ENCODE measurements at places on chromosomes 2 and 18. TPM values are rescaled to one million over a fixed set of nuclear protein-coding genes. Genes with fewer than 3 reads are reported as not detected.

DNA sequence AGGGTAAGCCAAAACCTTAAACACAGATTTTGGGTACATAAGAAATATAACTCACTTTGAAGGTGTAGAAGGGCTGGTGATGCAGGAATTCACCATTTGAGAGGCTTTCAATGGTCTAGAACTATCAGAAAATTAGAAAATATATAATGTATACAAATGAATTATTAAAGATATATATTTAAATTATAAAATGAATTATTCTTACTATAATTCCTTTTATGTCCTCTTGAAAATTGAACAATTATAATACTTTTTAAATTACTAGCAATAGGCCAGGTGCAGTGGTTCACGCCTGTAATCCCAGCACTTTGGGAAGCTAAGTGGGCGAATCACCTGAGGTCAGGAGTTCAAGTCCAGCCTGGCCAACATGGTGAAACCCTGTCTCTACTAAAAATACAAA is 60.7 kb downstream of the VIL1 start:
- DNase-seq, result no peak

DNA sequence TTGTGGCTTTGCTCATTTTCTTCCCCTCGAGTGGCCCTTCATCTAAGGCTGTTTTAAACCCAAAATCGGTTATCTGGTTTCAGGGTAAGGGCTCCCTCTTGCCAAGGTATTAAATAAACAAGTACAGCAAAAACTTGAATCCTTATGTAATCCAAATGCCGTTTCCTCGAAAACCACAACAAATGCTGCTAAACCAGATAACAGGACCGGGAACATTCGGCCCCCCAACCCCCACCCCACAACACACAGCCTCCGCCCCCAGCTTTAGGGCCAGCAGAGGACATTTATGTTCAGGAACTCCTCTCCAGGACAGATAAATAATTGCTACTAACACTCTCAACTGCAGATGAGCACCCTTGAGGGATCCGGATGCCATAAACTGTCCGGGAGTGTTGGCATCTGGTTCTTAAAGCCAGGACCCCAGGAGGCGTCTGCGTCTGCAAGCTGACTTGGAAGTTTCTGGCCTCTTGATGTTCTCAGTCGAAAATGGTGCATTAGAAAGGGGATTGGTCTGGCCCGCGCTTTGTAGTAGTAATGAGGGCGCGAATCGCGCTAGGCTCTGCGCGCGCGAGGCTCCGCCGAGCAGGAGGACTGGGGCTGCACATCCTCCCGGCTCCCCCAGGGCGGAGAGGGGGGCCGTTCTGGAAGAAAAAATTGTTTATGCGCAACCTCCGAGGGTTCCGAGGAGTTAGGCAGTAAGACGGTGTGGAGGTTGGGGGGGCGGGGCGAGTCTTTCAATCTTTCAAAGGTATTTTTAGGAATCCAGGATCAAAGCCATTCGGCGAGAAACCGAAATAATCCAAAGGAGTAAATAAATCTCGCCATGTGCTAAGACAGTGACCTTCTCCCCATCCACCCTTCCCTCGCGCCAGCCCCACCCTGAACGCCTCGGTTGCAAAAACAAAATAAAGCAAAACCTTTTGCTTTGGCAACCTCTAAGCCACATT is 3.9 kb upstream of the ID2 start:
- peak; percentile 77 for DNase-seq

DNA sequence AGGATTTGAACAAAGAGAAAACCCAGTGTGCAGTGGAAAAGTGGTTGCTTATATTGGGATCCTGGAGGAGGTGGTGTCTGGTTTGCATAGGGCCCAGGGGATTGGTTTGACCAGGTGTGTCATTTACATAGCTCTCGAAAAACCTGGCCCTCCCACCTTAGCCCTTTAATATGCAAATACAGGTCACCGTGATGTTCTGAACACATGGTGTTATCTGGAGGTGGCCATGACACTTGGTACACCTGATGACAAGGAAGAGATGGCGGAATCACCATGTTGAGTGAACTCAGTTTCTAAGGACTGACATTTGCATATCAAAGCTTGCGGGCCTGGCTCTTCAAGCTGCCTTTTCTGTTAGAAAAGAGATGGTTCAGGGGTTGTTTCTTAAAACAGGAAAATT is 2.3 kb upstream of the NAPG start:
- no peak for DNase-seq

GRCh38 chr2:171317492-171318125 is 116.2 kb downstream of the METTL8 start:
- DNase-seq, result no peak

DNA sequence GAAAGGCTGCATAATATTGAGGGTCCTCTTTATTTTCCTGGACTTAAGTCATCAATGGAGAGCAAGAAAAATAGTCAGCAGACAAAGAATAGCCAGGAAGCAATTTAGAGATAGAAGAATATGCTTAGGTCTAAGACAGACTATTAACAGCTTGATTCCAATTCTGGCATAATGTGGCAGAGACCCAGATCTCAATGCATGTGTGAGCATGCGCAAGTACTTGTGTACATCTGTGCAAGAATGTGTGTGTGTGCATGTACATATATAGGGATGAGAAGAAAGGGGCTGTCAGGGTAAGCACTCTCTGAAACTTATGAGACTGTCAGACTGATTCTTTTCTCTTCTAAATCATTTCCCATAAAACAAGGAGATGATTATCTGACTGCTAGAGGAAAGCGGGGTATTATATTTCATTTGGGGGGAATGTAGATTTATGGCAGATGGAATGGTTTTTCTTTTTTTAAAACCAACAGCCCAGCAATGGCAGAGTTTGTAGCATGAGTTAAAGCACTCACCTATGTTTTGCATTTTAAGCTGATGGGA is 381.3 kb upstream of the SPRED2 start:
- no peak for DNase-seq

DNA sequence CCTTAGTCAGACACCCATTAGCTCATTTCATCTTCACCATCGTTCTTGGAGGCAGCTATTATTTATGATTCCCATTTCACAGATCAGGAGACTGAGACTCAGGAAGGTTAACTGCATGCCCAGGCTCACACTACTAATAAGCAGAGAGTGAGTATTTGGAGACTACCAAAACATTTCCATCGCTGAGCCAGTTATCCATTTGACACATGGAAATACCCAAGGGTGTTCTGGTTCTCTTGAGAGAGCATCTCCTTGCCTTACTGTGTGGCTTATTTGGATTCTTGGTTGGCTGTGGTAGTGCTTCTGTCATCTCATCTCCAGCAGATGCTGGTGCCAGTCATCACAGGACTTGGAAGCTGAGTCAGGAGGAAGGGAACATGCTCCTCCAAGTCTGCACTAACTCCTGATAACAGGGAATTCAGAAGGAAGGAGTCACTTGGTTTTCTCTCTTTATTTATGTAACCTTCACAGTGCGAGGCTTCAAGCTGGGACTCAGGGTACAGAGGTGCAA is 55.2 kb downstream of the RASGRP3 start:
- DNase-seq, result no peak

GRCh38 chr2:239949537-239949936 is 75.6 kb downstream of the NDUFA10 start:
- no peak for DNase-seq

DNA sequence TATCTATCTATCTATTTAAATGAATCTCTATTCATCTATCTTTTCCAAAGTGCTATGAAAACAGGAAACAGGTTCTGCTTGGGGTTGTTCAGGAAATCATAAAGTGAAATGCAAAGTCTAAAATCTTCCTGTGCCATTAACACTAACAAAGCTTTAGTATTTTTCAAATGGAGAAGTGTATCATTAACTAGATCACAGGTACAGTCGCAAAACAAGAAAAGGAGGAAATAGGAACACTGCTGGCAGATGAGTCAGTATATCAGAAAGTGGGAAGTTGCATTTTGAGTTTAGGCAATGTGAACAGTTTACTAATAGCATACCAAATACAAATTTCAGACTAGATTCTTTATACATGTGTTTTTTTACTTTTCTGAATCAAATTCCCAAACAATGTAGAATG is 888.5 kb upstream of the FSHR start:
- DNase-seq, result no peak

GRCh38 chr2:128347701-128348539 is 29.3 kb upstream of the HS6ST1 start:
- peak; percentile 66 for DNase-seq

DNA sequence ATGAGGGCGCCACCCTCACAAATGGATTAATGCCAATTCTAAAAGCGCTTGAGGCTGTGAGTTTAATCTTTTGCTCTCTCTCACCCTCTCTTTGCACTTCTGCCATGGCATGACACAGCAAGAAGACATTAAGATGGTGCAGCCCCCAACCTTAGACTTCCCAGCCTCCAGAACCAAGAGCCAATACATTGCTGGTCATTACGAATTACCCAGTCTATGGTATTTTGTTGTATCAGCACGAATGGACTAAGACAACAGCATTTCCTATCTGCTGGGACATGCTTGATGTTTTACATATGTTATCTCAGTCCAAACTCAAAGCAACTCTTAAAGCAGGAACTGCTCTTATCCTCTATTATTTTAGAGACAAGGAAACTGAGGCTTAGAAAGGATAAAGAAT is 222.9 kb downstream of the STK39 start:
- DNase-seq, result no peak

DNA sequence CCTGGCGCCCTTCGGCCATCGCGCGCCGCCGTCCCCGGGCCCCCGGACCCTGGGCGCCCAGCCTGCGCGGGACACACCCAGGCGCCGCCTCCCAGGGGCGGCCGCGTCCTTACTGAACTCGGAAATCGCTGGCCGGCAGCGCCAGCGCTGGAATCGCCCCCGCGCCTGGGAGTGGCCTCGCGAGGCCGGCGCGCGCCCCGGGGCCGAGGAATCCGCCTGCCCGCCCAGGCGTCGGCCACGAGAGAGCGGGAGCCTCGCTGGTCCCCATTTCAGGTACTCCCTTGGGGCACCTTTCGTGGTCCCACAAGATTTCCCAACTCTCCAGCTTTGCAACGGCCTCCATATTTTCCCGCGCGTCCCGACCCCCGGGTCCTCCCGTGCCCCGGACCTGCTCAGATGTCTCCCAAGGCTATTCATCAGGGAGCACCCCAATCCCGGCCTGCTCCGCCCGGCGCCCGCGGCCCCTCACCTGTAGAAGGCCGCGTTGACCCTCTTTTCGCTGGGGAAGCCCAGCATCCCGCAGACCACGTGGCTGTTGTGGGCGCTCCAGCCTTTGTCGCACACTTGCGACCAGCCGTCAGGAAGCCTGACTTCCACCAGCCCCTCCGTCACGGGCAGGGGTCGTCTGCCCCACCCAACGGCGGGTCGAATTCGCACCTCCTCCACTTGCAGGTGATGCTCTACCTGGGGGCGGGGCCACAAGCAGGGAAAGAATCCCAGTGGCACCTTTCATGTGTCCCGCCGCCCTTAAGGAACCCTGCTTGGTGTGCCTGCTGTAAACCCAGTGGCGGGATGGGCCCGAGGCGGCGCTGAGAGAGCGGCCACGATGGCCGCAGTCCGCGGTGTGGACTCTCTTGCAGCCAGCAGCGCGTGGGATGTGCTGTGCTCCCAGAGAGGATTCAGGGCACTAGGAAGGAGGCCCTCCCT is 4.6 kb downstream of the LOXL3 start:
- DNase-seq, result peak; percentile 37

DNA sequence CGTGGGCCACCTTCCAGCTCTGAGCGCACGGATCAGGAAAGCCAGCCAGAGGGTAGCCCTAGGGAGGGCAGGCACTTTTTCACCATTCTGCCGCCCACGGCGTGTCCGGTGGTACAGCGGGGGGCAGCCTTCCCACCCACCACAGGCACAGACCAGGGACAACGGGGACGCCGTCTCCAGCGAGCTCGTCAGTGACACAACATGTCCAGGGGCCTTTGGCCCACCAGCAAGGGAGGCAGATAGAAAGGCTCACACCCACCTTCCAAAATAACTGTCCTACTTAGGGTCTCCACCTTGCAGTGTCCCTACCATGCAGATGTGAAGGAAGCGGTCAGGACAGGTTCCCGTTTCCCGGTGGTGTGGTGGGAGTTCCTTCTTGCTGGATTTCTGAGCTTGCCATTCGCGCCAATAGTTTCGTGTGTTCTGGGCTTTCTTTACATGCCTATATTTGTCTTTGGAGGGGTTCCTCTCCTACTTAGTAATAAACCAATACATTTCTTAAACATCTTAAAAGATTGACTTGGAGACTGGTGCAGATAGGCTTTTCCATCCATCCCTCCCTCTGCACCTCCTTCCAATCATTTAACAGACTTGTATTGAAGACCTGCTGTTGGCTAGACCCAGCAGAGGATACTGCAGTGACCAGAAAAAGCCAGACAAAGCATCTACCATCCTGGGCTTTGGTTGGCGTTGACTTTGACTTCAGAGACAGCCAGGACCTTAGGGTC is 872 bp downstream of the ASB1 start:
- no peak for DNase-seq

DNA sequence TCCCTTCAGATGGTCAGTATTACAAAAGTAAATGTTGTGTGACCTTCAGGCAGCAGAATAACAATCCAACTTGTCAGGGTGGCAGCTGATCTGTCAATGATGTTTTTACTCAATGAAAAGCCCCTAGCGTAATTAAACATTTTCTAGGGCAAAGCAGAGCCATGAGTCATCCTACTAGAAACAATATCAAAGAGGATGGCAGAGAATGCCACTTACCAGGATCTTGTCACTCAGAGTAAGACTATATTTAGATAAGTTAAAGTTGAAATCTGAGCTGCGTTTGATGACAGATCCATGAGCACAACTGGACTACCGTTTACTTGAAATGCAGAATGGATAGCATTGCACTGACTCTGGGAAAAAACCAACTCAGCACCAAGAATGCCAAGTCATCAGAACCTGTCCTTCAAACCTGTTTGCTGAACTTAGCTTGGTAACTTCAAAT is 612.6 kb upstream of the ACVR2A start:
- DNase-seq, result no peak

DNA sequence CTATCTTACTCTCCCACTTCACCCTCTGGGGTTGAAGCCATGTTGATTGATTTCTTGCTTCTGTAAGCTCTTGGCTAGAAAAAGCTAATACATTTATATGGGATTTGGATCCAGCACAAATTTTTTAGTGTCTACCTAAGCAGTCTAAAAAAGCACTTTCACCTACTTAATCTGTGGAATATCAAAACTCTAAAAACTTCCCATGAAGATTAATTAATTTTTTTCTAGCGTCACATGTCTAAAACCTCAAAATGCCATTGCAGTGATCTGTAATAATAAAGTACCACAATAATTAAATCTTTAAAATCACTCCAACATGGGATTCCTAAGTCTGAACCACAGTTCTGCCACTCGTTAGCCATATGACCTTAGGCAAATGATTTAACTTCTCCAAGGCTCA is 180.1 kb downstream of the EN1 start:
- DNase-seq, result no peak

DNA sequence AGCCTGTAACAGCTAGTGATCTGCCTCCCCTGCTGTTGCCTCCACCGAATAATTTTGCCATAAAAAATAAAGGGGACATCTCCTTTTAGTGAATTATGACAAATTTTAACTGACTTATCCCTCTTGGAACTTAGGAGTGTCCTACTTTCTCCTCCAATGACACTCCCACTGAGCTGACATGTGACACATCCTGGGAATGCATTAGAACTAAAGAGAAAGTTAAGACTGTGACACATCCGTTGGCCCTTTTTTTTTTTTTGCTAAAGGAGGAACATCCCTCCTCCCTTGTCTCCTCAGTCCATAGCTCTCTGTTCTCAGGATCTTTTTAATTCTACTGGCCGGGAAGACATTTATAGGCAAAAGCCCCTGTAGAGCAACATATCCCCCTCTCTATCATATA is 268.2 kb downstream of the NRXN1 start:
- DNase-seq, result no peak

Gene CAPN14
- polyA plus RNA-seq, result 0.13 TPM

Gene SLC8A1
- 73.0 TPM for polyA plus RNA-seq

Gene NYAP2
- 0.17 TPM for polyA plus RNA-seq

Gene CYP1B1
- polyA plus RNA-seq, result 106 TPM

Gene BABAM2
- polyA plus RNA-seq, result 55.7 TPM

Gene ZC3H6
- 9.9 TPM for polyA plus RNA-seq

Gene SP5
- polyA plus RNA-seq, result 0.47 TPM

Gene OSBPL6
- polyA plus RNA-seq, result 7.6 TPM

Gene AGAP1
- polyA plus RNA-seq, result 21.2 TPM

Gene SMC6
- 49.2 TPM for polyA plus RNA-seq

Gene UGT1A8
- not detected for polyA plus RNA-seq

All from left kidney (tissue), 8 donors.